T-helper 17 cell (primary cell): ENCODE measurements at places on chromosomes 13 and 19. TPM values are rescaled to one million over a fixed set of nuclear protein-coding genes. Genes with fewer than 3 reads are reported as not detected.

PSG1 gene
- total RNA-seq: 0.80 TPM

GPR180 gene
- 1.3 TPM for total RNA-seq

CAPN12 gene
- 6.8 TPM for total RNA-seq

DNA sequence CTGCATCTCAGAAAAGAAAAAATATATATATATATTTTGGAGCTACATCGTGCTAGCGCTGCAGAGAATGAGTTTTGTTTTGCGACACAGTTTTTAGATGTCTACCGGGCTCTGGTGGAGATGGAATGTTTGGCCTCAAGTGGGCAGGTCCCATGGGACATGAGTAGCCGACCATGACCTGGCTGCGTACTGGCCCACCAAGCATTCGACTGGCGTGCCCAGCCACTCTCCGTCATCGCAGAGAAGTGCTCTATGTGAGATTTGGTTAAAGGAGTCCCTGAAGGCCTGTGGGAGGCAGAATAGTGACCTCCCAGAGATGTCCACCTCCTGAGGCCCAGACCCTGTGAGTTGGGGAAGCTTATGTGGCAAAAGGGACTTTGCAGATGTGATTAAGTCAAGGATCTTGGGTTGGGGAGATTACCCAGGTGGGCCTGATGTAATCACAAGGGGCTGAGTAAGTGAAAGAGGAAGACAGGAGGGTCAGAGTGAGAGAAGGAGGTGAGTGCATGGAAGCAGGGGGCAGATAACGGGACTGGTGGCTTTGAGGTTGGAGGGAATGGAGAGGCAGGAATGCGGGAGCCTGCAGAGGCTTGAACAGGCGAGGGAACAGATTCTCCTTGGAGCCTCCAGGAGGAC, 821 bp upstream of the LILRB4 start:
- DNase-seq: no peak

GRCh38 chr13:67977066-67977465, 746.9 kb upstream of the PCDH9 start:
- DNase-seq: no peak

DNA sequence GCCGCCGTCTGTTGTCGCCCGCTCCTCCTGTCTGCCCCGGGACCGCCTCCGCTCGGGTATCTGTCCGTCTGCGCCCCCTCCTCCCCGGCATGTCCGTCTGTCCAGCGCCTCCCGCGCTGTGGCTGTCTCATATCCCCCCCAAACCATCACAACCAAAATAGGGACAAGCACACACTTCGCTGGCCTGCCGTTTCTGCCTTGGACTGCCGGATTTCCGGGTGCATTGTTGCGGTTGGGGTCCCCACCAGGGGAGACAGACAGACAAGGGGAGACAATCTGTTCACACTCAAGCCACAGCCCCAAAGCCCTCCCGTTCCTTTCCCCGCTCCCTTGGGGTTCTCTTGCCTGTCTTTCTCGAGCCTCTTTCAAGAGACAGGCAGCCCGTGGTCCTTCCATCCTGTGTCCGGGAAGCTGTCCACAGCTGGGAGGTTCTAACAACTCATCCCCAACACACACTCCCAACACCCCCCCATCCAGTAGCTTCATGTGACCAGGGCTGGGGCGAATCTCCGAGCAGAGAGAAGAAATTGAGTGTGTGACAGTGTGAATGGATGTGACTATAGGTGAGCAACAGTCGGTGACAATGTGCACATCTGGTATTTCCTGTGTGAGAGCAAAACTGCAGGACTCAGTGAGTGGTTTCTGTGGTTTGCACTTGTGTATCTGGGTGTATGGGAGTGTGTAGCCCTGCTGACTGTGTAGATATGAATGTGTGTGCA, 16.5 kb upstream of the FOSB start:
- peak; percentile 60 for DNase-seq

GRCh38 chr13:55517312-55517711, 1623.4 kb upstream of the PRR20A start:
- DNase-seq: no peak

- DNase-seq: no peak
Measured at GRCh38 chr13:91647361-91647990, 249.1 kb downstream of the GPC5 start.

- DNase-seq: no peak
Measured at GRCh38 chr13:102402290-102402689, 442 bp upstream of the FGF14 start.

DNA sequence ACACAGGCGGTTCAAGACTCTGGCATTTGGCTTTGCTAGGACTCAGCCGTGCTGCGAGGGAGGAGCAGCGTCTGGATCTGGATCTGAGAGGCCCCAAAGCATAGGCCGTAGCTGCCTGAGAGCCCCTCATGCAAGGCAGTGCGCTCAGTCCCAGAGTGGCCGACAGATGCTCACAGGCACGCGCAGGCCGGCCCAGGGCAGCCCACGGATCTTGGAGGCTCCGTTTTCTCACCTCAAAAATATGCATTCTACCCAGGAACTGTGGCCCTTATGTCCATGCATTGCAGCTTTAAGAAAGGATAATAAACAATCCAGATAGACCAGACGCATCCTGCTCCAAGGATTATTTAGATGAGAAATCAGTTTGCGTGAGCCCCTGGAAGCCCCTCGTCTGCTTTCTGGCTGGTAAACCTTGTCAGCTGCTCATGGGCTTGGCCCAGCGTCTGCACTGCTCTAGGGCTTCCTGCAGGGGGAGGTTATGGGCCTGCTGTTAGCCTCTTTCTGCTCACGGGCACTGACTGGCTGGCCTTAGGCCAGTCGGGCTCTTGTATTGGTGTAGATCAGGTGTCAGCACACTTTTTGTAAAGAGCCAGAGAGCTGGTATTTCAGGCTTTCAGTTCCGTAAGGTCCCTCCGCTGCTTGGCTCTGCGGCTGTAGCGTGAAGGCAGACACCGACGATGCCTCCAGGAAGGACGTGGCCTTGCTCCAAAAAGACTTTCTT, 24.2 kb downstream of the TEX29 start:
- no peak for DNase-seq

DNA sequence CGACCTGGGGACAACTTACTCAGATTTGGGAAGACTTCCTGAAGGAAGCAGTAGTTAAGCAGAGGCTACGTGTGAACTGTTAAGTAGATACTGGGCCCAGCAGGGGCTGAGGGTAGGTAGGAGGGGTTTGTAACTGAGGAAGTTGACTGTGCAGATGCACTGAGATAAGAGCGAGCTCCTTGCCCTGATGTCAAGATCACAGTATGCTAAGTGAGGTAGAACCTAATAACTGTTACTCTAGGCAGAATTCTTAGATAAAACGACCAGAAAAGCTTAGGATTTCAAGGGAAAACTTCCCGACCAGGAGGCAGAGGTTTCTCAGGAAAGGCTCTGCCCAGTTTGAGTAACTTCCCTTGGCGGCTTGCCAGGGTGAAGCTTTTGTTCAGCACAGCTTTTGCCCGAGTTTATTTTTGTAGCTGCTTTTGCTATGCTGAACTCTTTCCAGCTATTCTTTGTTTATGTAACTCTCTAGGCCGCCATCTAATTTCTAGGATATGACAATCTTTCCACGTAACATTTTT, 632.1 kb downstream of the DIAPH3 start:
- no peak for DNase-seq
